ENCODE measurements at places on chromosomes 6 and 20.

DNA sequence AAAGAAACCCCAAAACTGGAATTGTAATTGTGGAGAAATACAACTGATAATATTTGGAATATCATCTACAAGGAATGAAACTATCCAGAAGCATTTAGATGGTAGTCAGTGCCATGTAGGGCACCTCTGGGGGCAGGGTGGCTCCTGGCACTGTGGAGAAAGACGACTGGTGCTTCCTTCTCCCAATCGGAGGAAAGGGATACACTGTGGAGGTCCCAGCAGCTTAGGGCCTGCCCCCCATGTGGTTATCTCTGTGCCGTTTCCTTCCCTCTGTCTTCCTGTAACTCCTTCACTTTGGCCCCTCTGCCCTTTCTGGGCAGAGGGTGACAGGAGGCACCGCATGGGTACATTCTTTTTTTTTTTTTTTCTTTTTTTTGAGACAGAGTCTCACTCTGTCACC, 178.4 kb downstream of the MTHFD1L start:
- H3K27ac ChIP-seq: no peak overlapping the region
- H3K36me3 ChIP-seq: peaks cover 37% of the 10 kb centered on the region
- H3K4me3 ChIP-seq: no peak overlapping the region

DNA sequence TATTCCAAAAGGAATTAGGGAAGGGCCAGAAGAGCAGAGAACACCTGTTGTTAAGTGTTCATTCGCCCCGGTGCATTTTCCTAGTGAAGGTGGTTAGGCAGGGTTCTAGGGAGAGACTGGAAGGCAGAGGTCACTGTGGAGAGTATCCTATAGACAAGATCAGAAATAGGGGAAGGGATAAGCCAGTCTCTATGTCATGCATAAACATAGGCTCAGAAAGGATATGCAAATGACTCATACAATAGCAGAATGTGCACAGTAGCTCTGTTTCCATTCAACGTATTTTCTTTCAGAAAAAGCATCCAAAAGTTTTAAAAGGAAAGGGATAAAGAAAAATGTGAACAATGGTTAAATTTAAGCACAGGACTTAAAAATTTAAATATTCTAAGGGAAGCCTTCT, 47.4 kb downstream of the BMP6 start:
- no peak overlapping the region for H3K4me3 ChIP-seq
- peaks cover 12% of the 10 kb centered on the region for H3K27me3 ChIP-seq

GRCh38 chr6:30769853-30770524, 25.6 kb upstream of the IER3 start:
- peaks cover 70% of the 10 kb centered on the region for H3K4me1 ChIP-seq
- H3K36me3 ChIP-seq: peaks cover 10% of the 10 kb centered on the region
- H3K27me3 ChIP-seq: no peaks in the 10 kb centered on the region

- H3K4me3 ChIP-seq: no peak overlapping the region
- H3K27ac ChIP-seq: no peak overlapping the region
- H3K27me3 ChIP-seq: no peaks in the 10 kb centered on the region
- peaks cover 13% of the 10 kb centered on the region for H3K4me1 ChIP-seq
- DNase-seq: no peak
- peaks cover 17% of the 10 kb centered on the region for H3K36me3 ChIP-seq
Observed at GRCh38 chr6:155276638-155277037, 12.8 kb downstream of the CLDN20 start.

Measured in activated T-helper 1 cell treated with anti-CD3 and anti-CD28 coated beads, Interleukin-12 subunit alpha, Interleukin-12 subunit beta, Interleukin-2, Interleukin-4 antibody, amounts not matched to agents 30 ng/mL and 10 ng/mL and 1 ng/mL, durations not matched to agents 14 hours and 24 hours and 36 hours (primary cell).